K562 (cell line): ENCODE measurements at places on chromosomes 7 and 10. TPM values are rescaled to one million over a fixed set of nuclear protein-coding genes. Genes with fewer than 3 reads are reported as not detected.
A peak's percentile ranks its signal among the peaks of the same experiment; 100 is the strongest.

DLD gene
- 190 and 201 TPM in 2 replicates for total RNA-seq

TMEM270 gene
- total RNA-seq: not detected in 2 replicates

DYDC2 gene
- total RNA-seq: not detected in 2 replicates

PSD gene
- 1.5 and 1.7 TPM in 2 replicates for total RNA-seq

OR2A5 gene
- not detected in 2 replicates for total RNA-seq

HTR5A gene
- total RNA-seq: not detected in 2 replicates

NACAD gene
- total RNA-seq: 0.02 and 0.04 TPM in 2 replicates

ESYT2 gene
- total RNA-seq: 62.4 and 67.5 TPM in 2 replicates

PDE6C gene
- not detected in 2 replicates for total RNA-seq

MTERF1 gene
- 19.0 and 19.3 TPM in 2 replicates for total RNA-seq

SSC4D gene
- total RNA-seq: 0.98 and 1.2 TPM in 2 replicates

GRCh38 chr7:105268511-105269392, 120.0 kb downstream of the SRPK2 start:
- DNase-seq: no peak

- DNase-seq: peak; percentile 88
These were observed 2.8 kb upstream of the FLNC start for GRCh38 chr7:128827248-128827958.

DNA sequence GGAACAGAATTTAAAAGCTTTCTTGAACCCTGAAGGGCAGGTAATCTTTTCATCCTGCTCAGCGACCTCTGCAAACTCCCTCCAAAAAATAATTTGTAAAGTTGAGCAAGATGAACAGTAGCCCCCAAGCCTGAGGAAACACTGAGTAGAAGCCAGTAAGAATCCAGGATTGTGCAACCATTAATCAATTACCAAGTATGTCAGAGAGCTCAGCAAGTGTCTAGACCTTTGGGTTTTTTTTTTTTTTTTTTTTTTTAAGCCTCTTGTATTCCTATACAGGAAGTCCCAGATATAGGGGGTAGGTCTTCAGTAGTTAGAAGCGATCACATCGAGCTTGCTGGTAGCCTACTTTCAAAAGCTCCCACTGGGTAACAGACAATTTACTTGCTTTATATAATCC, 155.2 kb downstream of the DGKI start:
- no peak for DNase-seq

- DNase-seq: no peak
These were observed 16.4 kb upstream of the C10orf105 start for GRCh38 chr10:71735709-71736569.

GRCh38 chr7:80185571-80185970, 50.9 kb downstream of the GNAI1 start:
- DNase-seq: no peak

- no peak for DNase-seq
These were observed 100.7 kb upstream of the TMEM106B start for GRCh38 chr7:12110425-12110824.

DNA sequence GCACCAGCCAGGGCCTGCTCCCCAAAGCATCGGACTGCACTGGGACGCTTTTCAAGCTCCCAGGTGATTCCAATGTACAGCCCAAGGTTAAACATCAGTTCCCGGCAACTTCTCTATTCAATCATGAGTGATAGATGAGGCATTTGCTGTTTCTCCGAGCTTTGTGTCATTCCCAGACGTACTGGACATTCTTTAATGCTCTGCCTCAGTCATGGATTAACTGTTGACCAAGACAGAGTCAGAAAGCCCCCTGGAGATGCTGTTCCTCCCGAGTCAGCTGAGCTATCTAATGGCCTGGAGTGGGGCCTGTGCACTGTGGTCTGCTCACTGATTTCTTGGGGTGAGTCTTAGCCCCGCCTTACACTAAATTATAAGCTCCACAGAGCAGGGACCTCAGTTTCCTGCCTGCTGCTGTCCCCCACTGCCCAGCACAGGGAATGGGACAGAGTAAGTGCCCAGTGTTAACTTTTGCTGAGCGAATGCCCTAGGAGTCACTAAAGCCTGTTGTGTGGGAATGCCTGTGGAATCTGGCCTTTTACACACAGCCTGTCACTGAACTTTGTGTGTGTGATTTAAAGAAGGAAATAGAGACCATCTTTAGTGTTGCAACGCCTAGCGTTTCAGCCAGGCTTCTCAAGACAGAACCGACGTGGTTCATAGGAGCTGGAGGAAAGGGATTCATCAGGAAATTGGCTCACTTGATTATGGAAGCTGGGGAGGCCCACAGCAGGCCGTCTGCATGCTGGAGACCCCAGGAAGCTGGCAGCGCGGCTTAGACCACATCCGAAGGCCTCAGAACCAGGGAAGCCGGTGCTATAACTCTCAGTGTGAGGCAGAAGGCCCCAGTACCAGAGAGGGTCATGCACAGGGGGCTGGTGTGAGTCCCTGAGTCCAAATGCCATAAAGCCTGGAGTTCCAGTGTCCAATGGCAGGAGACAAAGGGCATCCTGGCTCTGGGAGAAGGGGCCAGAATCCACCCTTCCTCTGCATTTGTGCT, 29.3 kb upstream of the RNF32 start:
- DNase-seq: no peak

DNA sequence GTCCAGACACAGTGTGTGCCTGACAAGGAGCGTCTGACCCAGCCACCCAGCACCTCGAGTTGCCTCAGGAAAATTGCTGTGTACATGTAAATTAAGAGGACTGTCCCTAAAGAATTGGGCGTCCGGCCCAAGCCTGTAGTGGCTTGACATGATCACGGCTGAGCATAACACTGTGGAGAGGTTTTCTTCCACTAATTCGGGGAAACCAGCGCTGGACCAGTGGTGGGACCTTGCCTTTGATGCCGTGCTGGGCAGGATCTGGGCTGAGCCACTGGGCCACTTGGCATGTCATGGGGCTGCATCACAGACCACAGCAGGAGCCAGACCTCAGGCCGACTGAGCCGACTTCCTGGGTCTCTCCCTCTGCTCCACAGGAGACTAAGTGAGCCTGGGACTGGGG, 282.5 kb downstream of the GLRX3 start:
- DNase-seq: no peak

- DNase-seq: no peak
These were observed 61.6 kb downstream of the NAMPT start for GRCh38 chr7:106223156-106223555.

- no peak for DNase-seq
These were observed 11.4 kb upstream of the HSPA12A start for GRCh38 chr10:116753759-116754158.

- no peak for DNase-seq
These were observed 355.3 kb upstream of the NPVF start for GRCh38 chr7:25583621-25584020.

DNA sequence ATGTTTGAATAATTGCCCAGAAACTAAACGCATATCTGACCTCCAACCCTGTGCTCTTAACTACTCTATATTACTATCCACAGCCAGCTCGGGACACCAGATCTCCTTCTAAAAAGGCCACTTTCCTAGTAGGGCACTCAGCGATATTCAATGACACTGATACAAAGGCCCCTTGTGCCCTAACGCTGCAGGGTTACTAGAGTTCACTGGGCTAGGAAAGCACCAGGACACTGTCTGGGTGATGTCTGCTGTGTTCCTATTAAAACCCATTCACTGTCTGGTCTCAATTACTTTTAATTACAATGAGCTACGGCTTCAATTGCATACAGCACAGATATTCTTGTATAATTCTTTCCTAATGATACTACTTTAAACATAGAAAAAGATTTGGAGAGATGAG, 91.7 kb downstream of the SORCS1 start:
- DNase-seq: no peak

- no peak for DNase-seq
These were observed 53.1 kb downstream of the PTEN start for GRCh38 chr10:87916515-87916914.

GRCh38 chr10:28294809-28295208, 8.1 kb downstream of the MPP7 start:
- DNase-seq: no peak

- no peak for DNase-seq
These were observed 65.5 kb downstream of the FAM53B start for GRCh38 chr10:124678557-124679240.

- peak; percentile 88 for DNase-seq
These were observed 14.4 kb upstream of the AHCYL2 start for GRCh38 chr7:129210256-129210988.

DNA sequence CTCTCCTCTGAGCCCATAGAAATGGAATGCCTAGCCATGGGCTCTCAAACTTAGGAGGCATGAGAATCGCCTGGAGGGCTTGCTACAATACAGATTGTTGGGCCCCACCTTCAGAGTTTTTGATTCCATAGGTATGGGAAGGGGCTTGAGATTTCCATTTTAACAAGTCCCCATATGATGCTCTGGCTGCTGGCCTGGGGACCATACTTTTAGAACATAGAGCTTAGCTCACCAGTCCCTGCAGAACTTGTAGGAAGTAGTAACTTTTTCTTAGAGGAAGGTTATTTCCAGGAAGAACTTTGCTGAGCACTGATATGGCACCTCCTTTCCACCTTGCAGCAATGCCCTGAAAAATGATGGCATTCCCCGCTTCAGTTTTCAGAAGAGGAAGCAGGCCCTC, 177.0 kb upstream of the ZMIZ1 start:
- DNase-seq: no peak

GRCh38 chr10:69057951-69058297, 30.0 kb upstream of the SRGN start:
- DNase-seq: no peak

GRCh38 chr7:72281308-72281707, 130.8 kb downstream of the CALN1 start:
- DNase-seq: no peak

GRCh38 chr7:73308074-73308664, 457 bp downstream of the NSUN5 start:
- DNase-seq: no peak
